NCI-H1105 (cell line): ENCODE measurements at places on chromosomes 4 and X.

DNA sequence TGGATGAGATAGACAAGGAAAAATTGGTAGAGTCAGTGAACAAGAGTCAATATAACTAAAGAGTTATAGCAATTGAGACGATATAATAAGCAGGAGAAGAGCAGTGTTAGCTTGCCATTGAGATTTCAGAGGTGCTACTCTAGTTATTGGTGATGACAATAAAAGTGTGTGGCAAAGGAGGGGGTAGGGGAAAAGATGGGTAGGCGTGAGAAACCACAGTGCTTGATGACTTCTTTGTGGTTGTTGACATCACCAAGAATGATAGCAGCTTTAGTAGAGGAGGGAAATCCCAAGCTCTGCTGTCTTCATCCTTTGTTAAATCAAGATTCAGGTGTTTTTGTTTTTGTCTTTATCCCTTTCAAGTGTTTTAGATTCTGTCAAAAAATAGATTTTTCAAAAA, 179.9 kb upstream of the PPP3CA start:
- DNase-seq = no peak

GRCh38 chr4:5706486-5707290, 1.7 kb downstream of the EVC2 start:
- no peak for DNase-seq

DNA sequence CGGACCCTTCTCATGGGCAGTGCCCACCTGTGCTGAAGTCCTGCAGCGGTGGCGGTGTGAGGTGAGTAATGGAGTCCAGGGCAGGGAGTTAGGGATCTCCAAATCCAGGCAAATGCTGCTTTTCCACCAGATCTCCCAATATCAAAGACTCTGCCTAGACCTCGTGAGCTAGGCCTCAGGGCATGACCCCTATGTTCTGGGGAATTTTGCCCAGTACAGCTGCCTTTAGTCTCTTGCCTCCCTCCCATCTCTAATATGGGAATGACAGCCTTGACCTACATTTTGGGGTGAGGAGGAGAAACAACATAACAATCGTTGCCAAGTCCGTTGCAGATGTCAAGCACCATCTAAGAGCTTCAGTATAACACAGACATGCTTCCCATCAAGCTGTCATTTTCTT, 7.3 kb downstream of the PAK3 start:
- no peak for DNase-seq

- DNase-seq = no peak
Observed at GRCh38 chrX:65035446-65035770, 59.2 kb upstream of the ZC4H2 start.

GRCh38 chrX:77894921-77895886, at the start of gene MAGT1:
TSS of gene MAGT1 (minus strand) at chrX:77895435. CDS start at chrX:77895410, 25 bp downstream.
- peak; percentile 88 for DNase-seq

- DNase-seq = no peak
Observed at GRCh38 chr4:62822306-62822705, 1586.9 kb downstream of the TECRL start.
